ENCODE measurements at places on chromosomes 6 and 20.

DNA sequence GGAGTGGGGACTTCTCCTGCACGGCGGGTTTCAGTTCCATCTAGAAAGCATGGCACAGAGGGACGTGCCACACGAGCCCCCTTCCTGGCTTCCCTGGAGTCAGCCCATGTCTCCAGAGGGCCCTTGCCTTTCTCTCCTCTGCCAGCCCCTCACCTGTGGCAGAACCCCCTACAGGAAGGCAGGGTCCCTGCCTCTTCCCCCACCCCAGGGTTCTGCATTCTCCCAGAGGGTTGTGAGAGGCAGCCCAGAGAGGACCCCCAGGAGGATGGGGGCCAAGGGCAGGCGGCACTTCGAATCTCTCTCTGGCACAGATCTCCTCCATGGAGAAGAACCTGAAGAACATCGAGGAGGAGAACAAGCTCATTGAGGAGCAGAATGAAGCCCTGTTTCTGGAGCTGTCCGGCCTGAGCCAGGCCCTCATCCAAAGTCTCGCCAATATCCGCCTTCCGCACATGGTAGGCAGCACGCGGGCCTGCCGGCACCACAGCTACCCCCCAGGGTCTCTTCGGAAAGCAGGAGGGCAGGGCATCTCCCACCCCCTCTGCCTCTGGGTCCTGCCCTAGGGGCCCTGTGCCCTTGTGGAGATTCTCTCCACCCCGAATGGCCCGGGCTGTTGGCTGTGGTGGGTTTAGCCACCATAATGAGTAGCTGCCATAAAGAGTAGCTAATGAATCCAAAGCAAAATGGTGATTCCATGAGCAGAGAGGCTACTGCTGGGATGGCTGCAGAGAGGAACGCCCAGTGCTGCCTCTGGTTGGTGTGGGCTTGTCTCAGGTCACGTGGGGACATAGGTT is 15.9 kb upstream of the PCMTD2 start:
- H3K4me3 ChIP-seq, result no peak overlapping the region
- no peak for DNase-seq
- peaks cover 2% of the 10 kb centered on the region for H3K4me1 ChIP-seq
- no peaks in the 10 kb centered on the region for H3K36me3 ChIP-seq

DNA sequence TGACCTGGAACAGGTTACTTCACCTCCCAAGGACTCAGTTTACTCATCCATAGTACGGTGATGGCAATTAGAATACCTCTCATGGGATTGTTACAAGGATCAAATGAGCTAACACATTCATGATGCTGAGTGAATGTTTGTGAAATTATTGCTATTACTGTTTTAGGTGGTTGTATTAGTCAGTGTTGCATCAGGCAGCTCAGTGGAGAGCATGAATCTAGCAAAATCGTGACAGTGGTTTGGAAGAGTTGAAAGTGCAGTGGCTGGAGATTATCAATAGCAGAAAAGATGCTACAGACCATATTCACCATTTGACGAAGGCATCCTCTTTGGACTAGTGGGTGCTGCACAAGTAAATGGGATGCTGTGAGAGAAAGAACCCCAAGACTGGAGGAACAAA is 50.4 kb upstream of the CTNNBL1 start:
- H3K4me3 ChIP-seq, result no peak overlapping the region
- H3K27me3 ChIP-seq, result peaks cover 73% of the 10 kb centered on the region
- DNase-seq, result no peak
- no peaks in the 10 kb centered on the region for H3K4me1 ChIP-seq
- H3K27ac ChIP-seq, result no peak overlapping the region

DNA sequence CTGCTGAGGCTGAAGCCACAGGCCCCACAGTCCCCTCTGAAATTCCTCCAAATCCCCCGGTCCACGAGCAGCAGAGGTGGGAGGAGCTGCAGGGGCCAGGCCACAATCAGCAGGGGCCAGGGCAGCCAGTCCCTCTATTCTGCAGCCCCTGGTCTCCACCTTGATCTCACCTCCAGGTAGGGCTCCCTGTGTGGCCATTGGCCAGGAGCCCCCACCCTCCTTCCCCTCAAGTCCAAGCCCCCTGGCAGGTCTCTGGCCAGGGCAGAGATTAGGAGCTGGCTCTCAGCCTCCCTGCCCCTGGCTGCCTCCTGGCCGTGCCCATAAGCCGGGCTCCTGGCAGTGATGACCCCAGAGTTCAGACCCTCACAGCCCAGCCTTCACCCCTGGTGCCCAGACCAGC is 34.7 kb downstream of the YTHDF1 start:
- H3K36me3 ChIP-seq, result no peaks in the 10 kb centered on the region
- no peak for DNase-seq
- H3K27ac ChIP-seq, result no peak overlapping the region
- peaks cover 71% of the 10 kb centered on the region for H3K27me3 ChIP-seq
- H3K4me3 ChIP-seq, result no peak overlapping the region

- no peak overlapping the region for H3K4me3 ChIP-seq
- no peaks in the 10 kb centered on the region for H3K36me3 ChIP-seq
- H3K27me3 ChIP-seq, result no peaks in the 10 kb centered on the region
- H3K4me1 ChIP-seq, result no peaks in the 10 kb centered on the region
Measured at GRCh38 chr6:167762259-167762962, 64.3 kb upstream of the AFDN start.

- H3K4me3 ChIP-seq, result no peak overlapping the region
- H3K4me1 ChIP-seq, result peaks cover 3% of the 10 kb centered on the region
- H3K27me3 ChIP-seq, result peaks cover 7% of the 10 kb centered on the region
- H3K36me3 ChIP-seq, result no peaks in the 10 kb centered on the region
- no peak for DNase-seq
Measured at GRCh38 chr6:27052731-27053082, 194.8 kb upstream of the PRSS16 start.

DNA sequence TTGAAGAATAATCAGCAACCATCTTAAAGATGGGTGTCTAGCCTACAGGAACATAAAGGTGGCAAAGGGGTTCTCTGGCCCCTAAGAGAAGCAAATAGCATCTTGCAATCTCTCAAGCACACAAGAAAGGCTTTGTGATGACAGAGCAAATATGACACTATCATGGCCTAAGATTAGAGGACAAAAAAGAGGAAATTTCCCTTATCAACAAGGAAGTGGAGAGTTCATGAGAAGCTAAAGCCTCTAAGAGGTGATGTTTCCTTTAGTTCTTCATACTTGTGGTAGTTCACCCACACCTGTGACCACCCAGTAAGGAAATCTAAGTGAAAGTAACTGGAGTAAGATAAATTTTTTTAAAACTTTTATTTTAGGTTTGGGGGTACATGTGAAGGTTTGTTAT is 88.4 kb downstream of the OLIG3 start:
- H3K4me1 ChIP-seq, result no peaks in the 10 kb centered on the region
- DNase-seq, result no peak
- no peak overlapping the region for H3K27ac ChIP-seq
- no peak overlapping the region for H3K4me3 ChIP-seq
- H3K36me3 ChIP-seq, result no peaks in the 10 kb centered on the region

GRCh38 chr6:137780447-137781034 is 86.5 kb upstream of the TNFAIP3 start:
- DNase-seq, result peak; percentile 82
- no peak overlapping the region for H3K4me3 ChIP-seq
- H3K27ac ChIP-seq, result no peak overlapping the region
- no peaks in the 10 kb centered on the region for H3K27me3 ChIP-seq
- H3K36me3 ChIP-seq, result no peaks in the 10 kb centered on the region

GRCh38 chr6:161833099-161833860 is 559.4 kb upstream of the AGPAT4 start:
- H3K36me3 ChIP-seq, result no peaks in the 10 kb centered on the region
- H3K27me3 ChIP-seq, result no peaks in the 10 kb centered on the region
- no peak overlapping the region for H3K4me3 ChIP-seq
- peaks cover 5% of the 10 kb centered on the region for H3K4me1 ChIP-seq

- H3K27ac ChIP-seq, result no peak overlapping the region
- no peaks in the 10 kb centered on the region for H3K36me3 ChIP-seq
- H3K4me3 ChIP-seq, result no peak overlapping the region
- no peak for DNase-seq
Measured at GRCh38 chr6:51893366-51893765, 194.0 kb downstream of the PKHD1 start.

GRCh38 chr6:15205321-15205720 is 40.5 kb upstream of the JARID2 start:
- H3K27me3 ChIP-seq, result no peaks in the 10 kb centered on the region
- no peaks in the 10 kb centered on the region for H3K36me3 ChIP-seq
- no peak overlapping the region for H3K27ac ChIP-seq
- no peak overlapping the region for H3K4me3 ChIP-seq

GRCh38 chr20:24616258-24617079 is 147.0 kb downstream of the SYNDIG1 start:
- peaks cover 9% of the 10 kb centered on the region for H3K4me1 ChIP-seq
- H3K27me3 ChIP-seq, result peaks cover 3% of the 10 kb centered on the region
- no peaks in the 10 kb centered on the region for H3K36me3 ChIP-seq
- H3K27ac ChIP-seq, result no peak overlapping the region
- no peak for DNase-seq

DNA sequence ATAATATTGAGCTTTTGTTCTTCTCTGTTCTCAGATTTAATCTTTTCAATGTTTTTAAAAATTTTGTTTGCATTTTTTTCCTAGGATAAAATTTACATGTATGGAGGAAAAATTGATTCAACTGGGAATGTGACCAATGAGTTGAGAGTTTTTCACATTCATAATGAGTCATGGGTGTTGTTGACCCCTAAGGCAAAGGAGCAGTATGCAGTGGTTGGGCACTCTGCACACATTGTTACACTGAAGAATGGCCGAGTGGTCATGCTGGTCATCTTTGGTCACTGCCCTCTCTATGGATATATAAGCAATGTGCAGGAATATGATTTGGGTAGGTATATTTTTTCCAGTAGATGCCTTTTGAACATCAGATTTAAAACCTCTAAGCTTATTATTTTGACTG is 89.8 kb downstream of the ATRN start:
- H3K4me3 ChIP-seq, result no peak overlapping the region
- peaks cover 21% of the 10 kb centered on the region for H3K36me3 ChIP-seq
- H3K4me1 ChIP-seq, result no peaks in the 10 kb centered on the region

DNA sequence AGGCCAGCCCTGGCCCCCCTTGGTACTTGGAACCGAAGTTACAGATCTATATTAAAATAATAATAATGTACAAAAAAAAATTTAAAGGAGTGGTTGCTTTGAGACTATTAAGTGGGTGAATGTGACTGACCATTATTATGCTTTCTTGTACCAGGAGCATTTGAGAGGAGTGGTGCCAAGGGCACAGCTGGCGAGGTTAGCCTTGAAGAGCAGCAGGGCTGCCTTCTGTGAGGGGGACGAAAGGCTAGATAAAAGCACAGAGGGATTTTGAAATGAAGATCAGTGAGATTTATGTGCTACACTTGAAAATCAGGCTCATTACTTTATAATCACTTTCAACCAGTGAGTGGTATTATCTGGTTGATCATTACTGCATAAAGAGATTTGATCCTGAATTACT is 48.6 kb downstream of the FIG4 start:
- H3K4me3 ChIP-seq, result no peak overlapping the region
- H3K27ac ChIP-seq, result no peak overlapping the region
- no peaks in the 10 kb centered on the region for H3K27me3 ChIP-seq
- H3K4me1 ChIP-seq, result peaks cover 2% of the 10 kb centered on the region

- no peaks in the 10 kb centered on the region for H3K36me3 ChIP-seq
- no peak overlapping the region for H3K4me3 ChIP-seq
- no peak for DNase-seq
- no peak overlapping the region for H3K27ac ChIP-seq
- no peaks in the 10 kb centered on the region for H3K27me3 ChIP-seq
Measured at GRCh38 chr6:143283887-143284645, 166.4 kb downstream of the ADAT2 start.
